ENCODE measurements at places on chromosomes 3 and 15. TPM values are rescaled to one million over a fixed set of nuclear protein-coding genes. Genes with fewer than 3 reads are reported as not detected.
A peak's percentile ranks its signal among the peaks of the same experiment; 100 is the strongest.

The COX5A gene
- 131 TPM for total RNA-seq

The PLSCR5 gene
- total RNA-seq, result not detected

The LSAMP gene
- 1.8 TPM for total RNA-seq

The KLF15 gene
- total RNA-seq, result 1.8 TPM

The ALDH1A2 gene
- 0.54 TPM for total RNA-seq

The LRIG1 gene
- total RNA-seq, result 108 TPM

The FOXP1 gene
- total RNA-seq, result 206 TPM

DNA sequence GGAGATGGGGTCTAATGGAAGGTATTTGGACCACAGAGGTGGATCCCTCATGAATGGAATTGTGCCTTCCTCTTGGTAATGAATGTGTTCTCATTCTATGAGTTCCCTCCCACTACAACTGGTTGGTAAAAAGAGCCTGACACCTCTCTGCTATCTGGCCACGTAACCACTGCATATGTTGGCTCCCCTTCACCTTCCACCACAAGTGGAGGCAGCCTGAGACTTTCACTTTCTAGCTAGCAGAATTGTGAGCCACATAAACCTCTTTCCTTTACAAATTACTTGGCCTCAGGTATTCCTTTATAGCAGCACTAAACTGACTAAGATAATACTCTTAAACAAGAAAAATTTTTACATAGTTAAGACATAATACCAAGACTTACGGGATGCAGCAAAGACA, 155.3 kb downstream of the NR1I2 start:
- H3K4me1 ChIP-seq, result peaks cover 25% of the 10 kb centered on the region
- no peaks in the 10 kb centered on the region for H3K27me3 ChIP-seq
- DNase-seq, result no peak

GRCh38 chr3:186044427-186044826, 64.5 kb downstream of the ETV5 start:
- H3K27ac ChIP-seq, result no peak overlapping the region
- no peak for DNase-seq
- no peaks in the 10 kb centered on the region for H3K27me3 ChIP-seq
- H3K4me3 ChIP-seq, result no peak overlapping the region
- no peaks in the 10 kb centered on the region for H3K4me1 ChIP-seq

DNA sequence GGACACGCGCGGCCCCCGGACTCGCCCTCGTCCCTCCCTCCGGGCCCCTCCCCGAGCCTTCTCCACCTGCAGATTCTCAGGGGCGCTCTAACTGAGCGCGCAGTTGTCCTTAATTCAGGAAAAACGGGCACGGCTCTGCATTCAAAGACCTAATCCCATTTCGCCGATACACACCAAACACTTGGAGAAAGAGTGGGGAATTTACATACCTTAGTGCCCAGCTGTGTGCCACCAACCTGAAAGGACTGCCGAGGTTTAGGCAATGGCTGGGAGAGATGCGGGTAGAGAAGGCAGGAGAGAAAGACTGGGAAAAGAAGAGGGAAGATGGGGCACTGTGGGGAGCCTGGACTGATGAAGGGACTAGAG, 21.8 kb downstream of the IGDCC3 start:
- no peak overlapping the region for H3K27ac ChIP-seq
- DNase-seq, result no peak
- H3K4me1 ChIP-seq, result peaks cover 5% of the 10 kb centered on the region

GRCh38 chr15:67114846-67115585, 49.6 kb downstream of the SMAD3 start:
- H3K27me3 ChIP-seq, result no peaks in the 10 kb centered on the region
- peaks cover 48% of the 10 kb centered on the region for H3K4me1 ChIP-seq
- H3K27ac ChIP-seq, result peak overlapping the region; percentile 37
- DNase-seq, result no peak
- H3K4me3 ChIP-seq, result no peak overlapping the region

GRCh38 chr3:187571701-187572100, 98.5 kb downstream of the SST start:
- no peak overlapping the region for H3K4me3 ChIP-seq
- H3K27me3 ChIP-seq, result no peaks in the 10 kb centered on the region
- no peaks in the 10 kb centered on the region for H3K36me3 ChIP-seq

DNA sequence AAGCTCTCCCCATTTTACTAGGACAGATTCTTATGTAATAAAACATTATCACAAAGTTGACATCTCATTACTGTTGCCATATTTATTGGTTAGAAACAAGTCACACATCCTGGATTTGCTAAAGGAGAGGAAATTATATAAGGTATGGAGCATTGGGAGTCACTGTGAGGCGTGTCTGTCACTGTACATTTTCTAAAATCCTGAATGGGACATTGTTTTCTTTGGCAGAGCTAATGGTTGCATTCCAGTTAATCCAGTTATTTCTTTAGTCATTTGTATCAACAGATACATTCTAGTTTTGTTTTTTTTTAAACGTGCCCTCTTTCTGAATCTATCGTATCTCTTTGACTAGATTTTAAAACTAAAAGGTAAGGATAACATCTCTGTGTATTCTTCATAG, 70.2 kb upstream of the MITF start:
- H3K27me3 ChIP-seq, result peaks cover 5% of the 10 kb centered on the region
- peak overlapping the region; percentile 52 for H3K27ac ChIP-seq
- DNase-seq, result no peak
- no peaks in the 10 kb centered on the region for H3K36me3 ChIP-seq

- no peak for DNase-seq
- H3K27ac ChIP-seq, result no peak overlapping the region
- peaks cover 39% of the 10 kb centered on the region for H3K27me3 ChIP-seq
- no peaks in the 10 kb centered on the region for H3K4me1 ChIP-seq
These were observed 50.9 kb upstream of the ARL6 start for GRCh38 chr3:97713634-97714033.

- H3K27me3 ChIP-seq, result no peaks in the 10 kb centered on the region
- peaks cover 47% of the 10 kb centered on the region for H3K36me3 ChIP-seq
- no peak overlapping the region for H3K4me3 ChIP-seq
- no peaks in the 10 kb centered on the region for H3K4me1 ChIP-seq
- no peak for DNase-seq
These were observed 151.0 kb downstream of the MBNL1 start for GRCh38 chr3:152419748-152420147.

DNA sequence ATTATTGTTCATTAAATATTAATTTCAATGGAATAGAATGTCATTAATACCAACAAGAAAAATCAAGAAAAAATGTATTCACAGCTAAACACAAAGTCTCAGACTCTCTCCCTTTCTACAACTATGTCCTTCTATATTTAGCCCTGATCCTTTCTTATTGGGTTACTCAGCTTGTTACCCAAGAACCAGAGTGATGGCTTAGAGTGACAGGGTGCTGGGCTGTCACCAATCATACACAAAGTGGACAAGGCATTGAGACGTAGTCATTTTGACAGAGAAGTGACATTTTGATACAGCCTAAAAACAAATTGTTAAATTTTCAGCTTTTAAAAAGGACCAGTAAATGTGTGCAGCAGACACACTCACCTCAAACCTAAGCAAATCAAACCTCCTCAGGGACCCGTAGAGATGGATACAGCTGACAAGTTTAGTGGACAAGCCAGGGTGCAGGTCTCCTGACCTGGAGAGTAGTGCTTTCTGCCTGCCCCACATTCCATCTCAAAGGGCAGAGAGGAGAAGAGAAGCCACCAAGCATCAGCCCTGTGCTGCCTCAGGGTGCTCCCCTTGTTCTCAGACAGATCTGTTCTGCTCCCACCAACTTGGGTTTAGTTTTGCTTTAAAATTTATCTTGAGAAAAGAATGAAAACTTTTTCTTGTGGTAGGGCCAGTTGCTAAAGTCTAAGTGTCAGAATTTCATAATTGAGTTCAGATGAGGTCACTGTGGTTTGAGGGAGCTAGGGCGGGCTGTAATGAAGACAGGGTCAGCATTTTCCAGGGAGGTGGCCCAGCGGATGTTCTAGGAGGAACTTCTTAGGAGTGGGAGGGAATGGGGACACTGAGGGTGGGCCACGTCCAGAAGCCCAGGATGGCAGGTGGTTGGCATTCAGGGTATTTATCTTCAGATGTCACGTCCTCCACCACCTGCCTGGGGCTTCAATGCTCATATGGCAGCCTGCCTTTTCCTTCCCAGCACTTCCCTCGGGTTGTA, 136.5 kb upstream of the TBL1XR1 start:
- H3K4me1 ChIP-seq, result peaks cover 60% of the 10 kb centered on the region
- no peaks in the 10 kb centered on the region for H3K27me3 ChIP-seq
- no peak overlapping the region for H3K4me3 ChIP-seq
- H3K36me3 ChIP-seq, result no peaks in the 10 kb centered on the region
- H3K27ac ChIP-seq, result peak overlapping the region; percentile 53

GRCh38 chr3:125647318-125648014, 52.2 kb upstream of the OSBPL11 start:
- no peaks in the 10 kb centered on the region for H3K36me3 ChIP-seq
- H3K27ac ChIP-seq, result no peak overlapping the region

- H3K4me1 ChIP-seq, result peaks cover 8% of the 10 kb centered on the region
- peaks cover 8% of the 10 kb centered on the region for H3K27me3 ChIP-seq
- H3K4me3 ChIP-seq, result no peak overlapping the region
- H3K27ac ChIP-seq, result no peak overlapping the region
These were observed 196.0 kb downstream of the ADAMTS9 start for GRCh38 chr3:64491843-64492242.

GRCh38 chr3:65619451-65619881, 419.3 kb downstream of the MAGI1 start:
- H3K36me3 ChIP-seq, result peaks cover 1% of the 10 kb centered on the region
- H3K27me3 ChIP-seq, result no peaks in the 10 kb centered on the region
- no peak overlapping the region for H3K4me3 ChIP-seq
- peak overlapping the region; percentile 4 for H3K27ac ChIP-seq
- DNase-seq, result no peak

DNA sequence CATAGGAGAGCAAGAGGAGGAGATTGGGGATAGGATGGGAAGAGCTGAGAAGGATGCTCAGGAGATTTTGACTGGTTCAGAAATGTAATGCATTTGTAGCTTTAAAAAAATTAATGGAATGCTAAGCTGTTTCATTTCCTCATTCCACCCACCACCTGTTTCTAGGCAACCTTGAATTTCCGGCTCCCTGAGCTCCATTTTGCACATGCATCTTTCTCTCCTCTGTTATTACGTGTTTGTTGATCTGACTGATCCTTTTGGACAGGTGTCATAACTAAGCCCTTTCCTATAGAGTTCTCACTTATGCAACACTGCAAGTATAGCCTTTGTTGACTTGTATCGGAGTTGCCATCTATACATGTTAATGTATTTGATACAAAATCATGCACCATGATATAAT, 4.3 kb downstream of the TMPRSS7 start:
- H3K4me1 ChIP-seq, result peaks cover 6% of the 10 kb centered on the region
- no peak overlapping the region for H3K4me3 ChIP-seq
- no peaks in the 10 kb centered on the region for H3K27me3 ChIP-seq
- no peak for DNase-seq
- no peaks in the 10 kb centered on the region for H3K36me3 ChIP-seq

DNA sequence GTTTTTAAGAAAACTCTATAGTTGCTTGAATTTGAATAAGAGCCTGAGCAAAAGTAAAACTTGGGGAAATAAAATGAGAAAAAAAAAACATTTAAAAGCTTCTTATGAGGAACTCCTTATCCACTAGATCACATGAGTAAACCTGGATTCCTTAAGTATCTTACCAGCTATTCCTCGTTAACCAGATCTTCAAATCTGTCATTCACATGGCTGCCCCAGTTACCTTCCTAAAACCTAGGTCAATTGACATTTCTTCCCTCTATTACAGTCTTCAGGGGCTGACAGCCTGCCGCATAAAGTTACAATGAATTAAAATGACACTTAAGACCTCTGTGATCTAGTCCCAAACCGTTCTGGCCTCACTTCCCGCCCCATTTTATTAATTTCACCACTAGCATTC, 583.6 kb downstream of the NR2F2 start:
- no peak for DNase-seq
- H3K4me1 ChIP-seq, result no peaks in the 10 kb centered on the region
- H3K27ac ChIP-seq, result no peak overlapping the region
- H3K4me3 ChIP-seq, result no peak overlapping the region
- no peaks in the 10 kb centered on the region for H3K27me3 ChIP-seq

DNA sequence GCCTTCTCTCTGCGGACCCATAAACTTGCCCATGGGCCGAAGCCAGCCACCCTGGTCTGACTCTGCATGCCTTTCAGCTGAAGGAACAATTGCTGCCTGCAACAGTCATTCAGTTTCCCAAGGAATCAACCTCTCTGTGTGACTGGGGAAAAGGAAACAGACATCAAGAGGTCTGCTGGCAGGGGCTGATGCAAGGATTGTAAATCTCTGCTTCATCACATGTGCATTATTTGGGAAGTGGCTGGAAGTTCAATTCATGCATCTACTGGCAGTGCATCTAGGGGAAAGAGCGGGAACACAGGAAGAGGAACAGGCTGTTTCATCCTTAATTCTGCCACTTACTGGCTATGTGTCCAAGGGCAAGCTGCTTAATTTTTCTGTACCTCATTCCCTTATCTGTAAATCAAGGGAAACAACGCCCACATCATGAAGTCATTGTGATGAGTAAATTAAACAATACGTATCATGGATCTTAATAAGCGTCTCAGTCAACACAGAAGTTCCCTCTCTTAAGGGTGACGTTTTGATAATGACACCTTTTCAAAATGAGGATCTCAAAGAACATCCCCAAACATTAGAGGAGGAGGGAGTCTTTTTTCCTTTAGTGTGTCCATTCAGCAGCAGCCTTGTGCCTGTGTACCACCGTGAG, 17.4 kb upstream of the ADPGK start:
- H3K27ac ChIP-seq, result peak overlapping the region; percentile 52
- no peak overlapping the region for H3K4me3 ChIP-seq
- H3K4me1 ChIP-seq, result peaks cover 32% of the 10 kb centered on the region
- H3K36me3 ChIP-seq, result no peaks in the 10 kb centered on the region
- DNase-seq, result no peak
- H3K27me3 ChIP-seq, result no peaks in the 10 kb centered on the region

DNA sequence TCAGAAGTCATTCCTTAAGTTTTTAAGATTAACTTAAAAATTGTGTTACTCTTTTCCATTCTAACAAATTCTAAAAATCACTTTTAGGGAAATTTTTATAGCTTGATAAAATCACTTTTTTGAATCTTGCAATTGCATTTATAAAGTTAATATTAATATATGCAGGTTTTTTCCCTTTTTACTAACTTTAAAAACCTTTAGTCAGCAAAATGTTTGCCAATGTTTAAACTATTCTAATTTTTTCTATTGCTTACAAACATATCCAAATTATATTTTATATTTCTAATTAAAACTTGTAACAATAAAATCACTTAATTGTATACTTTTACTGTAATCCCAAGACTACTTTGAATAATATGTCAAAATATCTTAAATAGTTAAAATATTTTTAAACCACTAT, 839.4 kb downstream of the TBL1XR1 start:
- peaks cover 1% of the 10 kb centered on the region for H3K36me3 ChIP-seq
- H3K27me3 ChIP-seq, result no peaks in the 10 kb centered on the region
- peaks cover 1% of the 10 kb centered on the region for H3K4me1 ChIP-seq
- no peak for DNase-seq
- H3K4me3 ChIP-seq, result no peak overlapping the region

All from chondrocyte (in vitro differentiated cells).